Activated naive CD8-positive, alpha-beta T cell treated with anti-CD3 and anti-CD28 coated beads for 36 hours (primary cell): ENCODE measurements at places on chromosomes 5 and 9.

DNA sequence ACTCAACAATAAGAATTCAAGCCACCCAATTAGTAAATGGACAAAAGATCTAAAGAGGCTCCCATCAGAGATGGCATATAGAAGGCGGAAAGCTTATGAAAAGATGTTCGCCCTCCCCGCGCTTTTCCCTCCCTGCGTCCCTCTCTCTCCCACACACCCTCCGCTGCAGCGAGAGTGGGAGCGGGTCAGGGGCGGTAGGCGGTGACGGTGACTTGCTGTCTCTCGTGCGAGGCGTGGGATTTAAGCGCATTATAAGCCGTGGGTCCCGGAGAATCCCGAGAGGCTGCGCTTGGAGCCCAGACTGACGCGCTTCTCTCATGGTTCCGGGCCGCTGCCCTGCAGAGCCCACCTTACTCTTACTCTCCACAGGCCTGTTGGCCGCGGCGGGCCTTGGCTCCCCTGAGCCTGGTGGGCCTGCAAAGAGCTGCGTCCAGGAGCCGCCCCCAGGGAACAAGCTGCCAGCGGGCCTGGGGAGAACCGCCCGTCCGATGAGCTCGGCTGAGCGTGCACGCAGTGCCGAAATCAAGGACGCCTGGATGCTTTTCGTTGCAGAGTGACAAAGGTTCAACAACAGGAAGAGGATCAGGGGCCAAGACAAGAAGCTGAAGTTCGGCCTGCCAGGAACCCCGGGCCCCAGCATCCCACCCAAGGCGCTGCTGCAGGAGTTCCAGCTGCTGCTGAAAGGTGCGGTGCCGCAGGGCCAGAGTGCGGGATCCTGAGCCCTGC, 42.6 kb upstream of the BICD2 start:
- peaks cover 47% of the 10 kb centered on the region for H3K27me3 ChIP-seq
- no peak for DNase-seq
- no peaks in the 10 kb centered on the region for H3K36me3 ChIP-seq
- H3K27ac ChIP-seq, result no peak overlapping the region
- H3K4me1 ChIP-seq, result peaks cover 6% of the 10 kb centered on the region

DNA sequence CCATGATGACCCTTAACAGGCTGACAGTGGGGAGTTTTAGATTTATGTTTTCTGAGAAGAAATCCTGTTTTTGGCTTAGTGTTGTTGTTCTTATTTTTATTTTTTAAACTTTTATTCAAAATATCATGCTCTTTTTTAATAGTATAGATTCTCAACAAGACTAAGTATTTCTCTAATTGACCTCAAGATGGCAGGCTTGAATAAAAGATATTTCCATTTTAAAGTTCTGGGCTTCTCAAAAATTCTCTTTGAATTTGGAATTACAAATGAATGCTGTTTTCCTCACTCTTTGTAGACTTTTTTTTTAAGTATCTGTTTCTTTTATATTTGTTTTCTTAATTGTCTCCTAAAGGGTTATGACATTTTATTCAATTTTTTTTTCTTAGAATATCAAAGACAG, 50.0 kb upstream of the SH3GL2 start:
- no peak for DNase-seq
- H3K4me3 ChIP-seq, result no peak overlapping the region
- H3K27me3 ChIP-seq, result no peaks in the 10 kb centered on the region
- no peaks in the 10 kb centered on the region for H3K36me3 ChIP-seq
- no peak overlapping the region for H3K27ac ChIP-seq
- no peaks in the 10 kb centered on the region for H3K4me1 ChIP-seq

DNA sequence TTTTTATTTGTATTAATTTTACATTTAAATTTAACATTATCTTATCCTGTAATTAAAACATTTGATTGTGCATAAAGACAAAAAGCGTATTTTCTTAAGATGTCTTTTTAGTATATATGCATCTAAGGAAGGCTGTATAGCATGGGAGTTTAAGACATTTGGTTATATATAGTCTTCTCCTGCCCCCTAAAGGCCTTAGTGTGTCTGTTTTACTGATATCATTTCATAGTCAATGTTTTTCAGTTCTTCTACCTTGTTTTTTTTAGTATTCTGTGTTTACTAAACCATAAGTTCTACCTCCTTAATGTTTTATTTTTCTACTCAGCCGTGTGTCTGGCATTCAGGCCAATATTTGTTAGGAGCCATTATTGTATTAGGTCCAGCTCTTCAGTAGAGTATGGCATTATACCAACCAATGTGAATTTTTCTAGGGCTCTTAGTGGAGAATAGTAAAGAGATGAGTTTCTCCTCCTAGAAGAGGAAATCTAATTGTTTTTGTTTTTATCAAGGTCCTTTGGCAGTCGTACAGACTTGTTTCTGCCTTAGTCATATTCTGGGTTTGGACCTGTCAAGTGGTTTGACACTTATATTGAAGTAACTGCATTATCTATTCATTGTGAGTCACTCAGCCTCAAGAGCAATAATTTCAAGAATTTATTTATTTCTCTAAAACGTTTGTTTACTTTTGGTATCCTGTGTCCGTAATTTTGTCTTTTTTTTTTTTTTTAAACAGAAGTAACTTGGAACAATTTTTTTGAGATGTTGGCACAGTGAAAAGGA, 74.8 kb downstream of the SLF1 start:
- H3K4me3 ChIP-seq, result no peak overlapping the region
- DNase-seq, result no peak
- no peaks in the 10 kb centered on the region for H3K27me3 ChIP-seq
- no peak overlapping the region for H3K27ac ChIP-seq
- peaks cover 6% of the 10 kb centered on the region for H3K36me3 ChIP-seq
- H3K4me1 ChIP-seq, result no peaks in the 10 kb centered on the region

DNA sequence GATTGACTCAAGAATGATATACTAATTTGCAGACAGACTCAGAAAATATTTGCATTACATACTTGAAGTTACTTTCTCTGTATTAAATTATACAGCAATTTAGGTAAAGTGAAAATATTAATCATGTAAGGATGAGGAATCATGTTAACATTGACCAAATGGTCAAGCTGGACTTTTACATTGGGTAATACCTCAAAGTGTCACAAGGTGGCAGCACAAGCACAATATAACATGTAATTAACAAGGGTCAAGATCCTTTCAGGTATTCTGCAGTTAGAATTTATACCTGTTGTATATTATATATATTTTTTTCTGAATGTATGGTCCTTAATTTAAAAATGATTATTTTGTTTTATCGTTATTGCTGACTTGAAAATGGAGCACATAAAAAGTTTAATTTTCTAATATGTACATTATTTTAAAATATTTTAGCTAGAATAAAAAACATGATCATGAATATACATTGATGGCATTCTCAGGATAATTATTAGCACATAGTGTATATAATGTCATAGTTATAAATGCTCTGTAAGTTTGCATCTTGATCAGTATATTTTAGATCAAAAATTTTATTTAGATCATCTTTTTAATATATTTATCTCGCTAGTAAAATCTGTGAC, 8.6 kb downstream of the HAPLN1 start:
- no peak overlapping the region for H3K27ac ChIP-seq
- peaks cover 16% of the 10 kb centered on the region for H3K27me3 ChIP-seq
- no peak for DNase-seq

DNA sequence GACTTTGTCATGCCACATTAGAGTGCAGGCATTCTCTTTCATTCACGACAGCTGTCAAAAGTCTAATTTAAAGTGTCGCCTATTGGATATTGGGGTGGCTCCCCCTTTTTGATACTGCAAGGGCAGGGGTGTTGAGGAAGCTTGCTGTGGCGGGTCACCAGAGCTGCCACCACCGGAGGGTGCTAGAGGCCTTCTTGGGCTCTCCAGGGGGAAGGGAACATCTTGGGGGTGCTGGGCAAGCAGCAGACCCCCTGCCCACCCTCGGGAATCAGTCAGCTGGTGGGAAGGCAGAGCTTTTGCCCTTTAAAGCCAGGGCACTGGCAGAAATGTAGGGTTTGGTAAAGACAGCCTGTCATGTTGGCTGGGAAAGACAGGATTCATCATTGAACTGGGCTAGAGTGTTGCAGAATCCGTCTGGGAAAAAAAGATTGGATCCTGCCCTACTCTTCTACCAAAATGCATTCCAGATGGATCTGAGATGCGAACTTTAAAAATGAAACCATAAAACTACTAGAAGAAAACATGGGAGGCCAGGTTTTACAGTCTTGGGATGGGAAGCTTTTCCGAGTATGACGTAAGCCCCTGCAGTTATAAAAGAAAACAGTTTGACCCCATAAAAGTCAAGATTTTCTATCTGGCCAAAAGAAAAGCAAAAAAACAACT, 22.3 kb downstream of the COL5A1 start:
- no peak overlapping the region for H3K4me3 ChIP-seq
- peaks cover 11% of the 10 kb centered on the region for H3K27me3 ChIP-seq
- H3K36me3 ChIP-seq, result no peaks in the 10 kb centered on the region
- DNase-seq, result no peak
- H3K4me1 ChIP-seq, result no peaks in the 10 kb centered on the region
- no peak overlapping the region for H3K27ac ChIP-seq

DNA sequence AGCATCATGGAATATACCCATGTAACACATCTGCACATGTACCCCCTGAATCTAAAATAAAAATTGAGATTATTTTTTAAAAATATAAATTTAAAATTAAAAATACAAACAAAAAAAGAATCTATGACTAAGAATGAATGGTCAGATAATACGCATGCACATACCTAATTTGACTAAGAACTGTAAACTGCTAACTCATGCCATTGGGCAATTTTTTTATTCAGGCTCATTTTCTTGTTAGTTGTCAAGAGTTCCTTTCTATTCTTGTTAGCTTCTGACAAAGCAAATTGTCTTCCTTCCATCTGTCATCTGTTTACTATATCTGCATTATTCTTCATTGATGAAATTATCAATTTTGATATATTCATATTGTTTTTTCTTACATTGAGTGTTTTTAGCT, 69.5 kb upstream of the HAND1 start:
- H3K36me3 ChIP-seq, result no peaks in the 10 kb centered on the region
- H3K27me3 ChIP-seq, result peaks cover 38% of the 10 kb centered on the region
- H3K27ac ChIP-seq, result no peak overlapping the region
- no peaks in the 10 kb centered on the region for H3K4me1 ChIP-seq
- no peak overlapping the region for H3K4me3 ChIP-seq

- no peak for DNase-seq
- no peaks in the 10 kb centered on the region for H3K4me1 ChIP-seq
- no peaks in the 10 kb centered on the region for H3K27me3 ChIP-seq
- H3K36me3 ChIP-seq, result no peaks in the 10 kb centered on the region
These were observed 206.7 kb downstream of the FAM114A2 start for GRCh38 chr5:153831973-153832372.

DNA sequence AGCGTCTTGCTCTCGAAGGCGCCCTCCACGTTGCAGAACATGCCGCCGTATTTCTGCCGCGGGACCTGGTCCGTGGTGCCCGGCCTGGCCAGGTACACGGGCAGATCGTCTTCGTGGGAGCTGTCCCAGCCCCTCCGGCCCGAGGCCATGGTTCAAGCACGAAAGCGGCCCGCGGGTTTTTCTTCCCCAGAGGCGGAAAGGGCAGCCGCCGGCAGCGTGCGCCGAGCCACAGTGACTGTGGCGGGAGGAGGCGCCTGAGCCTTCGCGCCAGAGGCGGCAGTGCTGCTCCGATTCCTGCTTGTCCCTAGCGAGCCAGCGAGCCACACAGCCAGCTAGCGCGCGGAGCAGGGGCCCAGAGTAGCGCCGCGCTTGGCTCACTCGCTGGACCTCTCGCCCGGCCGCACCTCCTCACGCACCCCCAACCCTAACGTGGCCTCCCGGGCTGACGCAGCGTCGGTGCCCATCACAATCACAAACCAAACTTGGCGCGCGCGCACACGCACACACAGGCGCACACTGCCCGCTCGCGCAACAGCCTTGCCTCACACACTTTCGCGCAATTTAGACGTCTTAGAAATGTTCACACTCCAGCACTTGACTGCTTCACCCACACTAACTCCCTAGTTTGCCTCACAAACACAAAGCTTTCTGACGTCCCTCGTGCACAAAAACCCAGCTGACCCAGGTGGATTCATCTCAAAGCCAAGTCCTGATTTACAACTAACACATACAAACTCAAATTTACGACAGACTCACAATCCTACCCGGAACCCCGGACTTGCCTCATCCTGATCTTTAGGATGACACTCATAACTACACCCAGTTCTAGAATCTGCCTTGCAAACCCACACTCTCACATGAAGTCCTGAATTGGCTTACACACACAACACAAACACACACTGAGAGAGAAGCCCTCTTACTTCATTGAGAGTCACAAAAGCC, at the start of gene DPYSL3:
DPYSL3 (minus strand) TSS at position 359 of the 942 bp plus-strand sequence; CDS start at position 149, 210 bp downstream.
- no peaks in the 10 kb centered on the region for H3K36me3 ChIP-seq
- peak within 1 kb of the TSS; percentile 27 for H3K4me3 ChIP-seq
- H3K27me3 ChIP-seq, result peaks cover 43% of the 10 kb centered on the region
- H3K4me1 ChIP-seq, result peaks cover 3% of the 10 kb centered on the region
- H3K27ac ChIP-seq, result no peak within 1 kb of the TSS
